ENCODE measurements at places on chromosomes 3 and 15.

- DNase-seq: no peak
Measured at GRCh38 chr15:42065033-42065432, 29.3 kb downstream of the PLA2G4D start.

- DNase-seq: no peak
Measured at GRCh38 chr15:25674913-25675312, 188.2 kb downstream of the ATP10A start.

- DNase-seq: no peak
Measured at GRCh38 chr3:151548195-151548594, 87.3 kb upstream of the IGSF10 start.

DNA sequence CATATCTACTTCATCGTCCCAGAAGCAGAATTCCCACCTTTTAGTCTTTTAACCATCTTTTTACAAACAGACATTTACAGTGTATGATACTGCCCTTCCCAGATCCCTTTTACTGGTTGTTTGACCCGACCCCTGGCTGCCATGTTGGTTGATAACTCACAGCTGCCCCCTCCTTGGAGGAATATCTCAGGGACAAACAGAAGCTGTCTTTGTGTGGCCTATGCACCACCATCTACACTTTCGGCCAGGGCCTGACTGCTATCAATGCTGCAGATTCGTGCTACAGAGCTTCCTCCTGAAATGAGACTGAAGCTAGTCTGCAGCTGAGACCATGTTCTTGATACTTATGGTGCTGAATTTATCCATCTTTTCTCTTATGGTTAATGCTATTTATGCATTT lies 6.6 kb upstream of the POLQ start:
- no peak for DNase-seq

DNA sequence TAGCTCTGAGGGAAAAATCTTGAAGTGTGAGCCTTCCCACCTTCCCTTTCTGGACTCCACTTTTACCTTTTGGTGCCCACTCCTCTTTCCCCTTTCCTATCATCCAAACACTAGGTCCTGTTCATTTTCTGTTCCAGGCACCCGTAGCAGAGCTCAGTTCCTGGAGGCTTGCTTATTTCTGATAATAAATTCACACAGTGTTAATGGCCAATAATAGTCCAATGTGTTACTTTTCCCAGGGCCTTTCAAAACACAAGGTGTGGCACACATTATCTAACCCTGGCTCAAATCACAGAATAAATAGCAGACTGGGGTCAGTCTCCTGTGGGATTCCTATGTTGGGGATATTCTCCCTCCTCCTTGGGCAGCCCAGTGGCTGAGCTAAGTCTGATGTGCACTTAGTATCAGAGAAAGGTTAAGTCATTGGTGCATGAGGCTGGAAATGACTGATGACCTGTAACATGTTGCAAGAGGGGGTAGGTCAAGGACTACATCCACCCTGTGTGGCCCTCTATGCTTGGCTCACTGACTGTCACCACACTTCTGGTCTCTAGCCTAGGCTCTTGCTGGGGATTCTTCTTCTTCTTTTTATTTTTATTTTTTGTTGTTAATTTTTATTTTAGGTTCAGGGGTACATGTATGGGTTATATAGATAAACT lies 43.7 kb upstream of the ROPN1 start:
- no peak for DNase-seq

- DNase-seq: no peak
Measured at GRCh38 chr3:189334064-189334920, 162.5 kb downstream of the TPRG1 start.

- DNase-seq: no peak
Measured at GRCh38 chr3:115399750-115400149, 223.6 kb upstream of the GAP43 start.
